ENCODE measurements at places on chromosomes 4 and X.

- no peak for DNase-seq
These were observed 196.8 kb upstream of the ADGRL3 start for GRCh38 chr4:61003301-61003700.

GRCh38 chr4:109729117-109729717 lies 653 bp downstream of the PLA2G12A start:
- DNase-seq, result no peak

DNA sequence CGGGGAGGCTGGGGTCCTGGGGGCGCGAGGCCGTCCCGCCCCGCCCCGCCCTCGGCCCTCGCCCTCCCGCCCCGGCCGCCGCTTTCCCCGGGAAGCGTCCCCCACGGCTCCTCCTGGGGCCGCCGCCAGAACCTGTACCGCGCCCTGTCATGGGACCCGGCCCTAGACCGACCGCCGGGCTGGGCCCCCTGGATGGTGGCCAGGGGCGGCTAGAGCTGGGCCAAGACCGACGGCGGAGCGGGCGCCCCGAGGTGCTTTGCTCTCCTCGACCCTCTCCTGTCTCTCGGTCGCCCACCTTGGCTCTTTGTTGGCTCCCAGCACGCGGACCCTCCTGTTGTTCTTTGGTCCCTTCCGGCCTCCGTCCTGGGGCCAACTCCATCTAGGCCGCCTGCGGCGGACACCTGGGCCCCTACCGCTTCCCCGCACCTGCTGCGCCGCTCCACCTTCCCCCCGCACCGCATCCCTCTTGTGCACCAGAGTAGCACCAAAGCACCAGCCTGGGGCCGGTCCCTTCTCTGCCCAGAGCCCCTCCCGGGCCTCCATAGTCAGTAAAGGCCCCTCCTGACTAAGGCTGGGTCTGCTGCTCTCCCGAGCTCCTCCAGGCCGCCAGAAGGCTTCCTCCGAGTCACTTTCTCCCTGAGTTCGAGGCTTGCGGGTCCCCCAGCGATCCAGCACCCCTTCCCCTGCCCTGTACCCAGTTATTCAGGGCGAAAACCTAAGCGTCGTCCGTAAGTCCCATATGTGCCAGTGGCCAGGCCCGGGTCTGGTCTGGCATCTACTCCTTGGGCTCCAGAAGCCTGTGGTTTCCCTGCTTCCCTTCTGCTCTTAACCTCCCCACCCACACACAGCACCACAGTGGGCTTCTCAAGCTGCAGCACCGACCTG lies 587 bp downstream of the TACC3 start:
- DNase-seq, result no peak

DNA sequence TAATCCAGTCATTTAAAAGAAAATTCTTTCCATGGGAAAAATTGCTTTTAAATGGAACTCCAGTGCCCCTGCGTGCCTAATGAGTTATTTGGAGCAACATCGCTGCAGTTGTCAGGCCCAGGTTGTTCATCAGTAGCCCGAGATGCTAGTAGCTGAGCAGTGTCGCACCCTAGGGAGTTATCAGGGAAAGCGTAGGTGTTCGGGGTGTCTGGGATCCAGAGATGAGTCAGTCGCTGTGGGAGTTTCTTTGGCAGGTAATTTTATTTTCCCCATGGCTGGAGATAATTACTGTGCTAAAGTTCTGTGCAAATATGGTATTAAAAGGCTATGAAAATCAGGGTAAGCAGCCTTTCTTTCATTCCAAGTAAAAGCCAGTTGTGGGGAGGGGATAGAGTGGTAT lies 49.4 kb downstream of the ANXA3 start:
- no peak for DNase-seq

DNA sequence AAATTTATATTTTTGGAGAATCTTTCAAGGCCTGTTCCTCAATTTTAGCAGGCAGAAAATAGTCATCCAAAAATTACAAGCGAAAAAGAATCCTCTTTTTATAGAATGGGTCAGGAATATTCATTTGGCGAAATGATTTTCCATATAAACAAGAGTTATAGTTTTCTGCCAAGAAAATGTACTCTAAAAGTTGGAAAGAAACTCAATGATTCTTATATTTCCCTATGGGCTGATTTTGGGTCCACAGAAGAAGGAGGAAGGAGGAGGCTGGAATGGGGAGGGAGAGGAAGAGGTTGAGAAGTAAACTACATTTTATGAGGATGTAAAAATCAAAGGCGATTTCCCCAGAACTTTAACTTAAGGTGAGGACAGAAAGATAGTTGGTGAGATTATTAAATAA lies 159.3 kb downstream of the DCAF12L1 start:
- DNase-seq, result no peak
